ENCODE measurements at places on chromosomes 2 and 18.

DNA sequence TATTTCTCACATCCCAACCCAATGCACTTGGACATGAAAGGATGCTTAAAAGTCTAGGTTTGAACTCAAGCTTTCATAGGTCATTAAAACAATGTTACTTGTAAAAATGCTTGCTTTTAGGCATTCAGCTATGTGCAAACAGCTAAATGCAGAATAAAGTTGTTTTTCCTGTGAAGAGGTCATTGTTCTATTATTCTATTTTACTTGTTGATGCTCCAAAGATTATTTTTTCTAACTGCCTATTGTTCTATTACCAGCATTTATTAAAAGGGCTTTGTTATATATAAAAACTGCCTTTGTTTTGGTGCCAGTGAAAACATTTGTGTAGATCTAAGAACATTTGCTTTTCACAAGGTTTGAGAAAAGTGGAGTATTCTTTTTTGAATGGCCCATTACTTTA is 49.4 kb downstream of the TMEM178A start:
- DNase-seq: no peak

- no peak for DNase-seq
Observed at GRCh38 chr2:200286578-200286977, 19.9 kb upstream of the SPATS2L start.

DNA sequence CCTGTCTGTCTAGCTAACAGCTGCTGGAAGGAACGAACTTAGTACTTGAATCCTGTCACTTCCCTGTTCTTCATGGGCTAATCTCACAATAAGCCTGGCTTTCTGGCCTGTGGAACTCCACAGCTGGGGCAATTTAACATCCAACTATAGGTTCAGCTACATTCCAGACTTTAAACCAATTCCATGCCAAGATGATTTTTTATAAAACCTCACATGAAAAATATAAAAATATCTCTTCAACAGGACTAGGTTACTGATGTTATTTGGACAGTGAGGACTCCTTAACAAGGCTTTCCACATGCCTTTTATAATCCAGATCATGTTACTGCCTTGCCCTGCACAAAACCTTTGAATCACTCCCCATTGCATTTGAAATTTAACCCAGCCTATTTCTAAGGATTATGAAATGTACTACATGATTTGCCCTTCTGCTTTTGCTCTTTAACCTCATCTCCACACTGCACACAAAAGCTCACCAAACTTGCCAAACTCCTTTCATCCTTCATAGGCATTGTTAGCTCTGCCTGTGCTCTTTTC is 863.2 kb upstream of the CHAC2 start:
- no peak for DNase-seq

DNA sequence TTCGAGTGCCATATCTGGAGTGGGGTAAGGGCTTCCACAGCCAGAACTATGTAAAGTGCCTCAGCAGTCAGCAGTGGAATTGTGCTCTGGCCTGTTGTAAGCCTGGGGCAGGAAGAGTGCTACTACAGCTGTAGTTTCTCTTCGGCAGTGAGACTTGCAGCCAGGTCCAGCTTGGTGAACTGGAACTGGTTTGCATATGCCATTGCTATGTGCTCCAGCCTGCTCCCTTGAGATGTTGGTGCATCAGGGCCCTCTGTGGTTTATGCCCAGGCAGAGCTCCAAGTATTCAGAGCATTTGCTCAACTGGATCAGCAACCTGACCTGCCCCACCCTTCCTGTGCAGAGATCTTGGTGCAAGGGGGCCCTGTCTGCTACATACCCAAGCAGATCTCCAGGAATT is 47.8 kb downstream of the ZNF804A start:
- no peak for DNase-seq

DNA sequence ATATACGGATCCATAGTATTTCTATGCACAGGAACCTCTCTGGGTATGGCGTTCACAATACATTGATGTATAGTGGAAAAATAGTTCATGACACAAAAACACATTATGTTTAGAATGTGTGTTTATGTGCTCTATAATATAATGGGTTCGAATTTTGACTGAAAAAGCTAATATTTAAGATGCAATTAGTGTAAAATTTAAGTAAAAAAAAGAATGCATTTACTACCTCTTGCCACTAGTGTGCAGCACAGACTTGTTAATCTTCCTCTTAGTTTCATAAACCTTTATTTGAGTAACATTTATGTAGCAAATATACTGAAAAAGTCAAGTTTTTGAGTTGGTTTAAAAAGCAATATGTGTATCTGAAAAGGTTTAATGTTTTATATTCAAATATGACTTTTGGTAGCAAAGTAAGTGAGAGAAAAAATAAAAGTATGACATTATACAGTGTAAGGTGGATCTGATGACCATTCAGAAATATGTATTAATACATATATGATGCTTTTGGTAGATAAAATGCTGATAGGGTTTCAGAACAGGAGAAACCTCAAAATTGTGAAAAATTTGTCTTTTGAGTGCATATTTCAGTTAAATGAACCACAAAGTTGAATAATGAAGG is 49.4 kb downstream of the CCDC102B start:
- peak; percentile 58 for DNase-seq

- no peak for DNase-seq
Observed at GRCh38 chr2:219199470-219200211, 6.9 kb upstream of the ZFAND2B start.

DNA sequence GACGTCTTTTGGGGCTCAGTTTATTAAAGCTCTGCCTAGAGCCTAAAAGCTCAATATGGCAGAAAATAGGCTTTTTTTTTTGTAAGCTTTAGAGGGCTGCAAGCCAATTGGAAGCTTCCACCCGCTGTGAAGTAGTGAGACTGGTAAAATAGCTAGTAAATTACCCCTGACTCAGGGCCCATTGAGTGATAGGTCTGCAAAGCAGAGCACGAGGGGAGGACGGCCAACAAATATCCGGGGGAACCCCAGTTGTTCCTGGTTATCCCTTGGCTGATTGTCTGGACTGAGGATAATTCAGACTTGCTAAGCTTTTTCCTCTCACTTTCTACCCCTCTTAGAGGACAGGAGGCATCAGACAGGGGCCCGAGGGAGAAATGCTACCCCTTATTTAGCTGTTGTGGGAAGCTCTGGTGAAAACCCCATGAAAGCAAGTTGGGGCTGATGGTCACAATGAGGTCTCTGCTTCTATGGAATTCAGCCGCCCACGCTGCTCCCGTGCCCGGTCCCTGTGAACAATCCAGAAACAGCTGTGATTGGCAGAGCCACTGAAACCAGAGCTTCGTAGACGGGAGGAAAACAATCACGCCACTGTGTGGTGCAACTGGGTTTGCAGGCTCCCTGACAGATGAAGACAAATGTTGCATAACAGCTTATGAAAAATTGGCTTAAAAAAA is 141.9 kb upstream of the LGALSL start:
- peak; percentile 89 for DNase-seq

DNA sequence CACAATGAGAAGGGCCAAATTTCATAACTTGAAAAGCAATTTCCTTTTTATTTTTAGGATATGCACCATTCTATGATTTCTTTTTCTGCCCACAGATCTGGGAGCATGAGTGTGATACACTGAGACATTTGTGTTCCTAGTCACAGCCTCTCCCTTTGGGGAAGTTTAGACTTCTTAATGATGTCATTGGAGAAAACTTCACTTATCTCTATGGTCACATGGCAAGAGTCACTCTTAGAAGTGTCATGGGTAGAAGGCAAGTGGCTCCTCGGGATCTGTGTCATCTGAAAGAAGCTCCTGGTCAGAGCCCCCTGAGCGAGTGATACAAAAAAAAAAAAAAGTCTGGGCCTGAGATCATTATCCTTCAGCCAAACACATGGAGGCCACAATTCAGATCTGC is 62.5 kb upstream of the LGALSL start:
- peak; percentile 97 for DNase-seq

DNA sequence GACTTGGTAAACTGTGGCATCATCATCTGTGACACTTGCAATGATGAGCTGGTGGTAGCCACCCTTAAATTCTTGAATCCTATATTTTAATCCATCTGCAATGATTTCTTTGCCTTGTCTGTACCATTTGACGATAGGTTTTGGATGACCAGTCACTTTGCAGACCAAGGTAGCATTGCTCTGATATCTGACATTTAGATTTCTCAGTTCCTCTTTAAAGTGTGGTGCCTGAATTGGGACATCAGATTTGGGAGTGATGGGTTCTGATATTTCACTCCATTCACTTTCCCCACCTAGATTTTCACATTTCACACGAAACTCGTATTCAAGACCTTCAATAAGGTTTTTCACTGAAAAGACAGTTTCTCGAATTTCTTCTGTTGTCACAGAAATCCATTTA is 55.8 kb downstream of the PLEKHA3 start:
- no peak for DNase-seq

GRCh38 chr18:25113566-25113965 is 238.4 kb downstream of the ZNF521 start:
- DNase-seq: no peak

GRCh38 chr2:20422402-20423271 is 24.2 kb upstream of the RHOB start:
- DNase-seq: no peak

DNA sequence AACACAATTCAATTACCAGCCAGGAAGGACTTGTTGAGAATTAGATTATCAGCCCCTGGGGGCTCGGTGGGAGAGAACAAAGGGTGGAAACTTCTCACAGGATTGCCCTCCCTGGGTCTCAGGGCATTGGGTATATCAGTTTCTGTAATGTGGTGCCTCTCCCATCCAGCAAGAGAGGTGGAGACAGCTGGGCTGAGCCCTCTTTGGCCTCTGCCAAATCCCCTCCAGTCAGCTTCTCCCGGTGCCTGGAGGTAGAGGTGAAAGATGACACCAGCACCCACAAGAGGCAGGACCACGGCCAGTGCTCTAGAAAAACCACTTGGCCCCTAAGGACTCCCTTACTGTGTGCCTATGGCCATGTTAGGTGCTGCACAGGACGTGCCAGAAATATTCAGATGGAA is 179.7 kb downstream of the HAUS1 start:
- DNase-seq: no peak

DNA sequence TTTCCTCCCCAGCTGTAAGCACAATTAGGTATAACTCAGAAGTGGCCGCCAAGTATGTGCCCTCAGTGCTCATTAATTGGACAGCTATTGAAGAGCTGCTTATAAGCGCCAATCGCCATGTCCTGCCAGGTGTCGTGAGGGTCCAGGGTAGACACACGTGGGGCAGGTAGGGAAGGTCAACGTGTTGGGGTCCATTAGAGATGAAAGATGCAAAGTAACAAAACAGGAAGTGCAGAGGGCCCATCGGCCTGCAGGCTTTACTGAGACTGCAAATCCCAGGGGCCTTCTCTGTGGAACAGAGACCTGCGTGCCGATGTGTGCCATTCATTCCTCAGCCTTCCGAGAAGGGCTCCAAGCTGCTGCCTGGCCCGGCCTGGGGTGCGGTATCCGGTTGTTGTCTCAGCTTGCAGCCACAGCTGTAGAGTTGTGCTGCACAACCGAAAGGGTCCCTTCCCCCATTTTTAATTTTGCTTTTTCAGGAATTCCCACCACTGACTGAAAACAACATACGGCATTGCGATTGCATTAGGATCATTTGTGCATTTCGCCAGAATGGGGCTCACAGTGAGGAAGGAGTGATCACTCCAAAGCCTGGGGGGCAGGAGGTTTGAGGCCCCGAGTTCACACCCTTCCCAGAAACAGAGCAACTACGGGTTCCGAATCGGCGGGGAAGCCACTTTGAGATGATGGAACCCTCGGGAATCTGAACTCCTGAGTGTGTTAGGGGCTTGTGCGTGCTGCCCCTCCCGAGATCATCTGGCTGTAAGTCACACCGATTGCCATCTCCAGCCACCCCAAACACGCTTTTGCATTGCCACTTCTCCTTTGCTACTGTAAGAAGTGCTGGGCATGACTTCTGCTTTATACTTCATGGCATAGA is 94.3 kb downstream of the TSHZ1 start:
- no peak for DNase-seq

- peak; percentile 52 for DNase-seq
Observed at GRCh38 chr2:26730549-26731344, 33.3 kb upstream of the SLC35F6 start.

GRCh38 chr2:144331674-144332355 is 188.1 kb downstream of the ZEB2 start:
- DNase-seq: peak; percentile 84

DNA sequence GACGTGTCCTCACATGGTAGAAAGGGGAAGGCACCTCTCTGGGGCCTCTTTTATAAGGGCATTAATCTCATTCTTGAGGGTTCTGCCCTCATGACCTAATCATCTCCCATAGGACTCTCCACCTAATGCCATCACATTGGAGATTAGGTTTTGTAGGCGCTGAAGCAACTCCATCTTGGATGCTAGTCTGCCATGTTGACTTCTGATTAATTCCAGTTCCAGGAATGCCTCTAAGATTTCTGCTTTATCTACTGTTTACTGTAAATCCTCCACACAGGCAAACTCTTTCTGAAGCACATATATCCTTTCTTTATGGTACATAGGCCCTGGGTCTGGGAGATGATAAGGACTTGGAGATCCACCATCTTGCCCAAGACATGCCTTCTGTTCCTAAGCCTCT is 49.3 kb upstream of the YWHAQ start:
- DNase-seq: no peak

DNA sequence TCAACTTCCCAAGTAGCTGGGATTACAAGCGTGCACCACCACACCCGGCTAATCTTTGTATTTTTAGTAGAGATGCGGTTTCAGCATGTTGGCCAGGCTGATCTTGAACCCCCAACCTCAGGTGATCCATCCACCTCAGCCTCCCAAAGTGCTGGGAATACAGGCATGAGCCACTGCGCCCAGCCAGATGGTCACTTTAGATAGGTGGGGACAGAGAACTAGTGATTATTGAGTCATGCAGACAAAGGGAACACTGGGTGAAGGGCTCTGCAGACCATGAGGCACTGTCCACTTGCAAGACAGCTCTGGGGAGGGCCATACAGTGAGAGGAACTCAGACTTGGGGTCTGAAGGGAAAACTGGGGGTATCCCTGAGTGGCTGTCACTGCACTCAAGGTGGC is 58.4 kb upstream of the POMC start:
- DNase-seq: no peak

GRCh38 chr18:33656889-33657448 is 79.0 kb downstream of the ASXL3 start:
- DNase-seq: no peak

DNA sequence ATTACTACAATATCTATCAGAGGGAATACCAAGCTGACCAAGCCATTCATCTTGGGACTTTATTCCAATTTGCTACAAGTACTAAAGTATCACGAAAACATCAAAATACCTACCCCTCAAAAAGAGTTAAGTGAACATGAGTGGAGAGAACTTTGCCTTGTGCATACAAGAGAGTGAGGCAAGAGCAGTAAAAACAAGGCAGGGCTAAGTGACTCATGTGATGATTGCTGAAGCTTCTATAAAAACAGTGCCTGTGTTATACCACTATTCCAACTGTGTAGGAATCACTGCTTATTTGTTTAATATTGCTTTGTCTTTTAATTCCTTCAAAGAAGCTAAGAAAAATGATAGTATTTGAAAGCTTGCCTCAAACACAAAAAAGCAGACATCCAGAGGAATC is 61.2 kb downstream of the FARSB start:
- no peak for DNase-seq

DNA sequence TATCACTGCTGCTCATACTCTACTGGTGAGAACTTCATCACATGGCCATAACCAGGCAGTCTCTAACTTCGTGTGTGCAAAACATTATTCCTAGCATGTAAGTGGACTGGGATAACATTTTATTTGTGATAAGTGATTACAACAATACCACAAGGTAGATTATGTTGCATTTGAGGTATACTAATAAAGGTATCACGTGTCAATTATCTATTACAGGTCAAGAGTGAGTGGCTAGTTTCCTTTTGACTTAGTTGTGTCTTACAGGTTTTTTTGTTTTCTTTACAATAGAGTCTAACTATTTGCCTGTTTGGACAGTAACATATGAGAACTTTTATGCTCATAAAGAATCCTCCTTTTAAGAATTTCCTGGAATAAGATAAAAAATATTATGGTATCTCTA is 67.2 kb upstream of the DSC1 start:
- DNase-seq: no peak

GRCh38 chr2:223007531-223007930 is 44.5 kb upstream of the KCNE4 start:
- DNase-seq: no peak
